ENCODE measurements at places on chromosomes 2 and 18.

- no peak for DNase-seq
Measured at GRCh38 chr18:23870676-23871380, 143.7 kb upstream of the TTC39C start.

- DNase-seq: no peak
Measured at GRCh38 chr2:152348388-152348787, 13.4 kb downstream of the FMNL2 start.

DNA sequence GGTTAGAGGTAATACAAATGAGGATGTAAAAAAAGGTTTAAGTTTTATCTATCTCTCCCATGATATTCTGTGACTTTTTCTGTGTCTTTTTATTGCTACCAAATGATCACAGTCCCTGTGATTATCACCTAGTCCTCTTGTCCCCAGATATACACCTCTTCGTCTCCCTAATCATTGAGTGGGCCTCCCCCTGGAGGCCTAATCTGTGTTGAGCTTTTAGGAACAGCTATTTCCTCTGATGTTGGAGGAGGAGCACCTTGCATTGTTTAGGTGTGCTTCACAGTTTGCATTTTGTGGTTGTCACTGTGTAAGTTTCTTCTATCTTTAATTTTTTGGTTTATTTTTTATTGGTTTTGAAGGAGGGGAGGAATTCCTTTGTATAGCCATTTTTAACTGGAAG, 33.3 kb downstream of the CCDC85A start:
- DNase-seq: no peak

DNA sequence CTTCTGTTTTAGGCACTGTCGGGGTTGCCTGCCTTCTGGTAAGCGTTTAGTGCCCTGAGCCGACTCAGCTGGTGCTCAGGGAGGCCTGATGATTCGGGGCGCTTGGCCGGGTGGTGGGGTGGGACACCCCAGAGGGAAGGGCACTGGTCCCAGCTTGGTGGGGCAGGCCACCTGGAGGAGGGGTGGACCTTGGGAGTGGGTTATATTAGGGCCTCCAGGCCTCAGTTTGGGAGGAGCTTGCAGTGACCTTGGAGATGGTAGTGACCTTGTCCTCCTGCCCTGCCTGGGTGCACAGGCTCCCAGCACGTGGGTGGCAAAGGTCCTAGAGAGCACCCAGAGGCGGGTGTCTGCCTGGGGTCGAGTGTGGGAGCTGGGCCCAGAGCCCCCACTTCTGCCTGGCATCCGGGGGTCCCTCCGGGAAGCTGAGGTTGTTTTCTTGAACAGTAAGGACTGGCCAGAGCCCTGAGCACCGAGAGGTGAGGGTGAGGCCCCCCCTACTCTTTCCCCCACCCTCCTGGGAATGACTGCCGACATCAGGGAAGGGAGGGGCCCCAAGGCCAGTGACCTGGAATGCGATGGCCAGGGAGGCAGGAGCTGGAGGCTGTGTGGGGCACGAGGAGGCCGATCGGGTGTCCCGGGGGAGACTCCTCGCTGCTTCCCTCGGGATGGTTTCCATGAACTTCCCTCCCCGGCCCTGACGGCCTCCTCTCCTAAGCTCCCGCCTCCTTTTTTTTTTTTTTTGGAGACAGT, 61.3 kb downstream of the HPCAL1 start:
- no peak for DNase-seq

GRCh38 chr2:160584972-160585494, 91.4 kb upstream of the RBMS1 start:
- DNase-seq: no peak

GRCh38 chr2:163565192-163565591, 170.6 kb downstream of the FIGN start:
- DNase-seq: no peak

DNA sequence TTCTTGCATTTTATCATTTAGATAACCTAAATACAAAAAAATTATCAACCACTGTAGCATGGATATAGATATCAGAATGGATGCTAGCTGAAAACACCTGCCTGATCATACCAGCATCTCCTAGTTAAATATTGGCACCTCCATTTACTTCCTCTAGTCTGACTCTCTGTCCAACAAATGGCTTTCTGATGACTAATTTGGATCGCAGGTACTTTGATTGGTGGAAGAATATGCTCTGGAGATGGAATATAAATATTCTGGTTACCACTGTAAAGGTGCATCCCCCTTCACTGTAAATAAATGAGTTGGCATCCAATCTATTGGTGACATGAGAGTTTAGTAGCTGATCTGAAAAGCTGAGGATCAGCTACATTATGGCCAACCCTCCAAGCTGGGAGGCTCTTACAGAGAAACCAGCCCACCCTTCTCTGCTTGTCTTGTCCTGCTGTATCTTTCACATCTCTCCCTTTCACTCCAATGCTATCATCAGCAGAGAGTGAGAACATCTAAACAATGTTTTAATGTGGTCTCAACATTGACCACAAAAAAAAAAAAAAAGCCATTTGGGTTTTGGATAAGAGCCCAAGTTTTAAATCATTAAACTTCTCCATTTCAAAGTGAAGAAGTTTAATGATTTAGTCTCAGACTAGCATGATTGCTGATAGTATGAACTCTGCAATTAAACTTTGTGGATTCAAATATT, 90.5 kb downstream of the PMAIP1 start:
- DNase-seq: no peak

GRCh38 chr18:75700561-75700960, 273.1 kb upstream of the SMIM21 start:
- no peak for DNase-seq

- no peak for DNase-seq
Measured at GRCh38 chr2:172219201-172219600, 116.5 kb upstream of the DLX2 start.
